Iris pigment epithelial cell (primary cell): ENCODE measurements at places on chromosomes 3 and 15.

- DNase-seq: no peak
Measured at GRCh38 chr3:39185959-39186691, 6.3 kb downstream of the XIRP1 start.

DNA sequence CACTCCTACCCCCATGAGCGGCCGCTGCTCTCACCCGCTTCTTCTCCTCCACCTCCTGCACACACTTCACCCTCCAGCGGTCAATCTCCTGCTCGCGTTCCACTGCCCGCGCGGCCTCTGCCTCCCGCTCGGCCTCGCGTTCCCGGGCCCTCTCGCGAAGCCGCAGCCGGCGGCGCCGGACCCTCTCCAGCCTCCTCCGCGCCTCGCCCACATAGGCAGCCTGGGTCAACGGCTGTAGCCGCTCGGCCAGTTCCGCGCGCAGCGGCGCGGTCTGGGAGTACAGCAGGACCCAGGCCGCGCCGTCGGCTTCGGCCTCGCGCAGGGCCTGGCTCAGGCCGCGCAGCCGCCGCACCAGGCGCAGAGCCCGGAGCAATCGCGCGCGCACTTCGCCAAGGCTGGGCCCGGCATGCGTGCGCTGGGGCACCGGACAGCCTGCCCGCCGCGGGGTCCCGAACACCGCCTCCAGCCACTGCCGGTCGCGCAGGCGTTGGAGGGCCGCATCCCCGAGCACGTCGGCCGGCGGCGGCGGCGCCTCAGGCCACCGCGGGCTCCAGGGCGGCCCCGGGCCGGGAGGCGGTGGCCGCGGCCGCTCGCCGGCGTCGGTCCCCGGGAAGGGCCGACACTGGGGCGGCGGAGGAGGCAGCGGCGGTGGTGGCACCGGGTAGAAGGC, 595 bp downstream of the PDCD7 start:
- DNase-seq: peak; percentile 78

DNA sequence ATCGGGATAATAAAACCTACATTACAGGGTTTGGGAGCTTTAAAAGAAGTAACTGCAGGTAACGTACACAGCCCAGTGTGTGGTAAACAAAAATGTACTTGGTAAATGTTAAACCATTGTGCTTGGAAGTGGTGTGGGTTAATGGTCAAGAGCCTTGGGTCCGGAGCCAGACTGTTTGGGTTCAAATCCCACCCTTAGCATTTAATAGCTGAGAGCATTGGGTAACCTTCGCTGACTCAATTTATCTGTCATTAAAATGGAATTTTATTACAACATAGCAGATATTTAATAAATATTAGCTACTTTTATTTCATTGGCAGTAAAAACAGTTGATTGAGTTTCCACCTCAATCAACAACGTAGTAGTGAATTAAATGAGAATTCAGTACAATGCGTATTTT, 1.5 kb downstream of the FSTL1 start:
- DNase-seq: peak; percentile 67

- DNase-seq: no peak
Measured at GRCh38 chr15:63908991-63909390, 75.2 kb upstream of the HERC1 start.

DNA sequence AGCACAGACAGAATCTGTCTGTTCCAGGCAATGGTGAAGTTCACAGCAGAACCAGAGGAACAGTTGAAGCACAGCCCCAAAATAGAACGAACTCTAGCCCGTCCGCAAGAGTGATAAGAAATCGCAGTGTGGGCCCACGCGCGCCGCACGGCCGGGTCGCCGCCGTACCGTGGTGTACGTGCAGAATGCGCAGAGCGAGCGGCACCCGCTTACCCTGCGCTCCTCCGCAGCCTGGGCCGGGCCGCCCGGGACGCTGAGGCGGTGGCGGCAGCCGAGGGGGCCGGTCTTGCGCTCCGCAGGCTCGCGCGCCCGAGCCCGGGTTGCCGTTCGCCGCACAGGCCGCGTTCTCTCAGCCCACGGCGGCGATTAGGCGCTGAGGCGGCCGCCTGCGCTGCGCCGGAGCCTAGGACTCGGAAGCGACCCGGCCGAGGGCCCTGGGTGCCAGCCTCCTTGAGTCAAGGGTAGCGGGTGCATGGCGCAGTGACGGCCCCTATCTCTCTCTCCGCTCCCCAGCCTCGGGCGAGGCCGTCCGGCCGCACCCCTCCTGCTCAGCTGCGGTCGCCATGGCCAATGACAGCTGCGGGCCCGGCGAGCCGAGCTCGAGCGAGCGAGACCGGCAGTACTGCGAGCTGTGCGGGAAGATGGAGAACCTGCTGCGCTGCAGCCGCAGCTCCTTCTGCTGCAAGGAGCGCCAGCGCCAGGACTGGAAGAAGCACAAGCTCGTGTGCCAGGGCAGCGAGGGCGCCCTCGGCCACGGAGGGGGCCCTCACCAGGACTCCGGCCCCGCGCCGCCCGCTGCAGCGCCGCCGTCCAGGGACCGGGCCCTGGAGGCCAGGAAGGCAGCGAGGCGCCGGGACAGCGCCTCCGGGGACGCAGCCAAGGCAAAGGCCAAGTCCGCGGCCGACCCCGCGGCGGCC, 20.5 kb downstream of the WDR73 start:
- DNase-seq: peak; percentile 86
